Airway epithelial cell (primary cell): ENCODE measurements at places on chromosomes 2 and 18. TPM values are rescaled to one million over a fixed set of nuclear protein-coding genes. Genes with fewer than 3 reads are reported as not detected.

The EPHA4 gene
- total RNA-seq = 10.1 and 12.9 TPM in 2 replicates

The PDCD1 gene
- total RNA-seq = not detected in 2 replicates

The EVA1A gene
- 19.3 and 26.4 TPM in 2 replicates for total RNA-seq

The BZW1 gene
- total RNA-seq = 470 and 580 TPM in 2 replicates

The NAT8 gene
- total RNA-seq = not detected in 2 replicates

The TMEM247 gene
- total RNA-seq = not detected in 2 replicates
